ENCODE measurements at places on chromosomes 7 and 10.

DNA sequence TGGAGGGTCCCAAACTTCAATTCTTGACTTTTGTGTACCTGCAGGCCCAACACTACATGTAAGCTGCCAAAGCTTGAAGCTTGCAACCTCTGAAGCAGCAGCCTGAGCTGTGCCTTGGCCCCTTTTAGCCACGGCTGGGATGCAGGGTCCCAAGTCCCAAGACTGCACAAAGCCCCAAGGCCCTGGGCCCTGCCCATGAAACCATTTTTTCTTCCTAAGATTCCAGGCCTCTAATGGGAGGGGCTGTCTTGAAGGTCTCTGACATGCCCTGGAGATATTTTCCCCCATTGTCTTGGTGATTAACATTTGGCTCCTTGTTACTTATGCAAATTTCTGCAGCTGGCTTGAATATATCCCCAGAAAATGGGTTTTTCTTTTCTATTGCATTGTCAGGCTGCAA, 52.7 kb downstream of the MTURN start:
- no peak for DNase-seq

- no peak for DNase-seq
These were observed 16.0 kb downstream of the FAM13C start for GRCh38 chr10:59346321-59346720.

GRCh38 chr10:13894412-13895093, 307.8 kb downstream of the PRPF18 start:
- DNase-seq, result peak; percentile 67

GRCh38 chr10:36676321-36676720, 449.1 kb upstream of the ANKRD30A start:
- DNase-seq, result no peak

- DNase-seq, result no peak
These were observed 7.1 kb downstream of the CABCOCO1 start for GRCh38 chr10:61669849-61670248.

DNA sequence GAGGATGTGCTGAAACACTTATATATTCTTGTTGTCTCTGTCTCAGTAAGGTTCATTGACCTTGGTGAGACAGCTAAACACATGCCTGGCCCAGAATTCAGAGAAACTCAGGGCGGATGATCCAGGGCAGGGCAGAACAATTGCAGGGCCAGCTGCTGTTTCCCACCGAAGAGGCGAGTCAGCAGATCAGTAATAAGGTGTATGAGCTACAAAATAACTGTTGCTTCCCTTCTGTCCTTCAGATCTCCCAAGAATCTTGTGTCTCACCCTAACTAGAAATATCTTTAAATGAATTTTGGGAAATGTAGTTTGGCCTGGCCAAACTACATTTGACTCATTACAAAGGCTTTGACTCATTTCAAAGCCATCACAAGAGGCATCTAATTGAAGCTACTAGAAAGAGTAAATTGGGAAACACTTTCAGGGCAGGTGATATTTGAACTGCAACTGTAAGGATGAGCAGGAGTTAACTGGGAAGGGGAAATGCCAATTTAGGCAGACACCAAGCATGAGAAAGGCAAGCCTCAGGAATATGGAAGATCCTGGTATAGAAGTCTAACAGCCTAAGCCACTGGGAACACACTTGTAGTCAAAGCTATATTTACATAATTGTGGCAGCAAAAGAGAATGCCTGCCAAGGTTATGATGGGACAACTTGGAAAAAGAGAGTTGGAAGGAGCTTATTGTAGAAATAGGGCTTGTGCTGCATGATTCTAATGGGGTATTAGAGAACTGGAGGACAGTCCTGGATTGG, 24.5 kb upstream of the CELF2 start:
- DNase-seq, result no peak

- DNase-seq, result no peak
These were observed 36.7 kb upstream of the MNX1 start for GRCh38 chr7:157047148-157047547.

DNA sequence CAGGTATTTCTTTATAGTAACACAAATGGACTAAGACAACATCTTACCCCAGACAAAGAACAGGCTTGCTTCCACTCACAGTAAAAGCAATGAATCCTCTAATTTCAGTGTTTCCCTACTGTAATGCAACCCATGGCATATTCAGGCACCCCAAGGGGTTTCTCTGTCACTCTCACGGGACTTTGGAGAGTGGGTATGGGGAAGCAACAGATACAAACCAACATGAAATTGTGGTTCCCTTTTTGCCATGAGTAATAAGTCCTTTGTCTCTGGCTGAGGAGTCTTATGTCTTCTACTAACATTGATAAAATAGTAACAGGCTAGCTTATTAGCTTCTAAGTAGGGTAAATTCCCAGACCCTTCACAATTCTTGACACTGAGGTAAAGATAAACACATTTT, 51.4 kb upstream of the AOAH start:
- no peak for DNase-seq

- no peak for DNase-seq
These were observed 192.6 kb upstream of the CCDC6 start for GRCh38 chr10:60098677-60099601.

DNA sequence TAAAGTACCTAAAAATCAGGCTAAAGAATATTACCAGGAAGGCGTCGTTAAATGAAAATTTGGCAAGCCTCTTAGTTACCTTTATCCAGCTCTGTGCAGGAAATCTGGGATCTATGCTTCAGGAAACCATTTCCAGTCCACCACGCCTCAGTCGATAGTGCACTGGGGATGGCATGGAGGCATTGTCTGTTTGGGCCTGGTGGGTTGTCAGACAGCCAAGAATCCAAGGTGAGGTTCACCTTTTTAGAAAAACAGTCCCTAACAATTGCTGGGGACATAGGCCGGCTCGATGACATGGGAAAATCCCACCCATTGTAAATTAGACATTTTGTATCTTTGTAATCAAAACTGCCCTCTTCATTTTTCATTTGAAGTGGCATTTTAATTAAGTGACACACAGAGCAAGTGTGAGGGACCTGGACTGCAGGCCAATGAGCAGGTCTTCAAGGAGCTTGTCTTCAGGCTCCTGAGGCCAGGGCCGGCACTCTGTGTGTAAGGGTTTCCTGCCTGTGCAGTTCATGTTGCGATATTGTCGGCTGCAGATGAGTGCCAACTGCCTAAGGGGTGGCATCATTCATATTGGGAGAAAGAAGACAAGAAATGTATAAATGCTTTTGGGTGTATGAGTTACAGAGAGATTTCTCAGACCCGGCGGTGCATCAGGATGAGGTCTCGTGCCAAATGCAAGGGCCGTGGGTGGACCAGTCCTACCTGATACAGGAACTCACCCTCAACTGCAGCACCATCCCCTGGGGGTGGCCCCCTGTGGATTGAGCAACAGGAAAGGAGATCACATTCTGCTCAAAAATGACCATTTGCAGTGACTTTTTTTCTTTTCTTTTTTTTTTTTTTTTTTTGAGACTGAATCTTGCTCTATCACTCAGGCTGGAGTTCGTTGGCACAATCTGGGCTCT, 80.8 kb downstream of the PTPRE start:
- no peak for DNase-seq

Data from H54 (cell line).